NCI-H226 (cell line): ENCODE measurements at places on chromosomes 4 and X.

DNA sequence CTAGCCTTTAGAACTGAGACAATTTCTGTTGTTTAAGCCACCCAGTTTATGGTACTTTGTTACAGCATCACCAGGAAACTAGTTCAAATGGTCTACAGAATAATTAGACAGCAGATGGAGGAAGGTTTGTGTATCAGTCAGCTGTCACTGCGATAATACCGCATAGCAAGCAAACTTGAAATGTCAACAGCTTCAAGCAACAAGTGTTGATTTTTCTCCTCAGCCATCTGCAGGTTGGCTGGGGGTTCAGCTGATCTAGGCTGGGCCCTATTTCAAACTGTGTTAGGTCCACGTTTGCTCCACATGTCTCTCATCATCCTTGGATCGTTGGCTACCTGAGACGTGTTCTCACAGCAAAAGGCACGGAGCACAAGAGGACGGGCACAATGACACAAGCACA lies 19.2 kb upstream of the PHEX start:
- DNase-seq, result no peak

DNA sequence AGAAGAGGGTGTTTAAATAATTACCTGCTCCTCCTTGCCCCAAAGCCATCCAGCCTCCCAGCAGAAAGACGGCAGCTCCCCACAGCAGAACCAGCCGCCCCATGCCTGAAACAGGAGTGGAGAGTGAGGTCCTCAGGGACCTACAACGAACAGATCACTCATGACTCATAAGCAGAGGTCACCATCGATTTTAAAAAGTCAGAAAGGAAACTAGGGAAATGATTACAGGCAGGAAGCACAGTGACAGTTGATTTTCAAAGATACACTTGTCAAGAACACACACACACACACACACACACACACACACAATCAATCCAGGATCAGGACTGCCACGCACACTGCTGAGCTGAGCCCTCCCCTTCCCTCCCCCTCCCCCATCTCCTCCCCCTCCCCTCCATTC lies at the start of gene CRLF2:
Gene CRLF2, minus strand, starts transcription at position 118 of the 400 bp plus-strand sequence. Its CDS starts 15 bp downstream, at position 103.
- DNase-seq, result no peak

GRCh38 chrX:101485212-101485949 lies at the start of gene ARMCX4:
Gene ARMCX4, plus strand, starts transcription at chrX:101485456. Its CDS starts 3,134 bp downstream, at chrX:101488590.
- no peak for DNase-seq

DNA sequence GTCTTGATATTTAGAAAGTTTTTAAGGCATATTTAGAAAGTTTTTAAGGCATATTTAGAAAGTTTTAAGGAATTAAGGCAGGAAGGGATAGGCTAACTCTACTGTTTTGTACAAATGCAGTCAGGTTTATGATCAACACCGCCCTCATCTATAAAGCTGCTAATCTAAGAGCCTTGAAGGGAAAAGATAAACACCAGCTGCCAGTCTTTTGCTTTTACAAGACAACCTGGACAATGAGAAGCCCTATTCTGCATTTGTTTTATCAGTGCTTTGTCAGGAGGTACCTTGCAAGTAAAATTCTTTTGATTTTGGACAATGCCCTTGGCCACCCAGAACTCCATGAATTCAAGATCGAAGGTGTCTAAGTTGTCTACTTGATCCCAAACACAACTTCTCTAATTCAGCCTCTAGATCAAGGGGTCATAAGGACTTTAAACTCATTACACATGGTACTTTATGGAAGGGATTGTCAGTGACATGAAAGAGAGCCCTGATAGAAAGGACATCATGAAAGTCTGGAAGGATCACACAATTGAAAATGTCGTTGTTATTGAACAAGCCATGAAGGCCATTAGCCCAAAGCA lies 39.8 kb downstream of the IL15 start:
- no peak for DNase-seq

- no peak for DNase-seq
Observed at GRCh38 chr4:11774346-11774745, 345.7 kb upstream of the HS3ST1 start.

GRCh38 chrX:9337046-9337445 lies 127.8 kb upstream of the TBL1X start:
- DNase-seq, result no peak

DNA sequence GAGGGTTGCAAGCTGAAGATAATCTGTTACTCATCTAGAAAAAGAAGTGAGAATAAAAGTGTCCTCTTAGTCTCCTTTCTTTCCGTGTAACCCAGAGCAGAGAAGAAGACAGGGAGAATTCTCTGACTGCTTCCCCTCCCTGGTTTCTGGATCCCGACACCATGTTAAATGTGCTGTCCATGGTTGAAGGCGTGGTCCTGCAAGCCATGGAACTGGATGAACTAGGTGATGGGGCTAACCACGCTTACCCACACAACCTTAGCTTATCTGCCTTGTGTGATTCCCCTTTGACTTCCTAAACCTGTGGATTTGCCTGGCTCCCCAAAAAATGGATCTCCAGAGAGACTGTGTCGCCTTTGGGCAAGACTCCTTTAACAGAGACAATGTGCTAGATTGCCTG lies 907.6 kb downstream of the FSTL5 start:
- DNase-seq, result no peak

- DNase-seq, result peak; percentile 38
Observed at GRCh38 chrX:110241816-110242215, 76.1 kb downstream of the AMMECR1 start.

DNA sequence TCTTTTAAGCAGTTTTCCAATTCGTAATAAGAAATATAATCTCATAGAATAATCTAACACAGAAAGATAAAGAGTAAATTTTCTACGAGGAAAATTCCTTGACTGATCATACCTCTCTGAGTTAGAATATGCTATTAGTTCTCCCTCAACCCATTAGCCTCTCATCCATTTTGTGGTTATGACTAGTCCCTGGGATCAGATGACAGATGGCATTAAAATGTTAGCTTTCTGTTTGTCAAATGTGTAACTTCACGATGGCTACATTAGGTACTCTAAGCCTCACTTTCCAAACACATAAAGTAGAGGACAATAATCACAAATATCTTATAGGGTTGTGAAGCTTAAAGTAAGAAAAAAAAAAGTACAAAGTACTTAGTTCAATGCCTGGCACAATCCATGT lies 112.2 kb downstream of the ZAR1 start:
- no peak for DNase-seq

- DNase-seq, result peak; percentile 49
Observed at GRCh38 chrX:118976599-118977340, 2.4 kb downstream of the LONRF3 start.

- no peak for DNase-seq
Observed at GRCh38 chrX:133302775-133303445, 84.8 kb upstream of the TFDP3 start.

DNA sequence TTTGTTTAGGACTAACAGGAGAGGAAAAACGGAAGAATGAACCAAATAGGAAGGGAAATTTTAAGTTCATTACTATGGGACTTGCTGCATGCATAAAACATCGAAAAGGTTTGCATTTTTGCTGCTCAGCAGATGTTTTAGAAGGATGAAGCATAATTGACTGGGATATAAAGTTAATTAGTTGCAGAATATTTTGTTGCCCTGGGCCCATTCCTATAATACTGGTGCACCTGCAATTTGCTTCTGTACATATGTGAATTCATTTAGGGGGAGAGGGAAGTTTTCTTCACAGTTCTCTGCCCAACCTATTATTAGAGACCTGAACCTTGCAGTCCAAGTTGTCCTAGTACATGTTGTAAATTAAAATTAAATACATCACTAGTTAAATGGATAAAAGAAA lies 232.0 kb downstream of the UGT8 start:
- no peak for DNase-seq

DNA sequence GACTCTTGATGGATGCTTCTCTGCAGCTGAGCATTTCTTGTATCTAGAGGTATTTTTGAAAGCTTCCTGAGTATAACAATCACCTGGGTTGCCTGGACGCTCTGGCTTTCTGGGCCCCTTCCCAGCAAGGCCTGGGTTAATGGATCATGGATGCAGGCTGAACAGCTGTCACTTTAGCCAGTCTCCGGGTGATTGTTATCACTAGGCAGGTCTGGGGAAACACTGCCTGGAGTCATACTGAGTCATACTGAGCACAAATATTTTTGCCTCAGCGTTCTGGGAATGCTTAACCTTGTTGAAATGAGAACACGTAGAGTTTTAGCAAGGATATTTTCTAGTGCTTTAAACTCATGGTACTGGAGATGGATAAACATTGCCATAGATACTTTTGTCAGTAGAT lies 102.6 kb downstream of the PHEX start:
- peak; percentile 70 for DNase-seq

DNA sequence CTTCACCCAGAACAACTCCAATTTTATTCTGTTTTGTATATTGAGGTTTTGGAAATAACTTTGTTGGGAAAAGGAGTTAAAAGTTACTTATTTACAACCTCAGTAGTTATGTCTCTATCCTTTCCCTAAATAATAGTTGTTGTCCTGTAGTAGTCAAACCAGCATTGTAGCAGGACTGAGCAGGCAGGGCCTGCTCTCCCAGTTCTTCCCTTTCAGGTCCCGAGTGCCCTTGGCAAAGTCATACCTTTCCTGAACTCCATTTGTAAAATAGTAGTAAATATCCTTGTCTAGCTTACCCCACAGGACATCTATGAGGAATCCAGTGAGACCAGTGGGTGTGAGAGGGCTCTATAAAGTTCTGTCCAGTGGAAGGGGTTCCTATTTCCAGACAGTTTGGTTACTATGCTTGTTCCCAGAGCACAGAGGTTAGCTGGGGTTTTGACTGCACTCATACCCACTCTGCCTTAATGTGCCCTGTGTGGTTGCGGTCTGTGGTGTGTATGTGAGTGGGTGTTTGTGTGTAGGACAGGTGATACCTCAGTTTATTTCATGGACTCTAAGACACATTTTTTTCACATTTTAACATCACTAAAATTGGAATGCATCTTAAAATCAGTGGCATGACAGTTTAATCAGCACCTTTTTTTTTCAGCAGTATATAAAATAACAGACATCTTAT lies 136.3 kb downstream of the AMMECR1 start:
- DNase-seq, result no peak

DNA sequence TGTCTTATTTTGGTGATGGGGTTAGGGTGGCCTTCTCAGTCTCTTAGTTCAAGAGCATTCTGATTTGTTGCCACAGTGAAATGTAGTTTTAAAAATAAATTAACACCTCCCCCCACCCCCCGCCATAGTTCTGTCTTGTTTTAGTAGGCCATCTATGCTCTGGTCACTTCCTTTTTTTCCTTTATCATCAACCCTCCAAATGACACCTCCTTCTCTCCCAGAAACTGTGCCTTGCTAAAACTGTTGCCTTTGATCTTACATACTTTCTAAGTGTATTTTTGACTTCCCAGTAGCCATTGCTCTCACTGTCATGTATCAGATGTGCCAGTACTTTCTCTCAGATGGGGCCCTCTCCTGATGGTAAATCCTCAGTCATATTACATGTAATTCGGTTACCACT lies 14.5 kb upstream of the NDUFC1 start:
- no peak for DNase-seq

DNA sequence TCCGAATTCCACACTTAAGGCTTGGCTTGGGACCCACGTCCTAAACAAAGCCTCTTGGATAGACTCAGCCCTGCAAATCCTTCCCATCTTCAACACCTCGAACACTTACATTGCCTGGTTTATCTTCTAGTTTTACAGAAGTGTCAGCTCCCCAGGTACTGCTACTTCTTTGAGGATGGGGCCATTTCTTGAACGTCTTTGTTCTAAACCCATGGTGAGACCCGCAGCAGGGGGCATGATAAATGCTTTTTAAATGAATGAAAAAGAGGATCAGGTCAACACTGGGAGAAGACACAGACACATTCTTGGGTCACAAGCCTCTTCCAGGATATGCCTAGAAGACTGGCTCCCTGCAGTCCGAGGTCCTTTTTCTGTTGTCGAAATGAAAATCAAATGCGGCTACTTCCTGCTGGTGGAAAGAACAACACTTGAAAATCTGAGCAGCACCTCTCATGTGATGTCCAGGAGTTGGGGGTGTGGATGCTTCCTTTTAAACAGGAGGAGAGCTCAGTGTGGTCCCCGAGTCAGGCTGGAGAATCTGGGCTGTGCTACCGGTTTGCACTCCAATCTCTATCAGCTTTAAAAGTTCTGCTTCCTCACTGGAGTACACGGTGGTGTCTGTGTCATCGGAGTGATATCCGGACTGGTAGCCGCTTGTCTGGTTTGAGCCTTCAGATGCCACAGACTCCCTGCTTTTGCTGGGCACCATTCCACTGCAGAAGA lies 45.8 kb downstream of the KDR start:
- DNase-seq, result no peak

GRCh38 chr4:183345261-183345660 lies 23.0 kb upstream of the CLDN24 start:
- DNase-seq, result no peak

- DNase-seq, result no peak
Observed at GRCh38 chrX:41604177-41604576, 84.6 kb upstream of the GPR34 start.

DNA sequence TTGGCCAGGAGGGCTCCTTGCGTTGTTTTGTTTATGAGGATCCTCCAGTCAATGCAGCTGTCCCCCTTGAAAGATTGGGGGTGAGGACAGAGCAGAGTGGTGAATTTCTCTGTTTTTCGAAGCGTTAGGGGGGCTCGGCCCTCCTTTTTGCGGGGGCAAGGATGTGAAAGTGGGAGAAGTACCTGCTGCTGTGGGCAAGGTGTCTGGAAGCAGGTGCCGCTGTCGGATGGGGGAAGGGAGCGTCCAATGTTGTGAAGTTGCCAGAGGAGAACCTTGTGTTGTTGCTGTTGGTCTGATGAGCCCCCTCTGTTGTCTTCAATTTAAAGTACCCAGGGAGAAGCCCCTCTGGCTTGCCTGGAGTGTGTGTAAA lies 613 bp downstream of the GLRB start:
- DNase-seq, result no peak

- DNase-seq, result no peak
Observed at GRCh38 chrX:107542500-107542899, 85.8 kb upstream of the PRPS1 start.

DNA sequence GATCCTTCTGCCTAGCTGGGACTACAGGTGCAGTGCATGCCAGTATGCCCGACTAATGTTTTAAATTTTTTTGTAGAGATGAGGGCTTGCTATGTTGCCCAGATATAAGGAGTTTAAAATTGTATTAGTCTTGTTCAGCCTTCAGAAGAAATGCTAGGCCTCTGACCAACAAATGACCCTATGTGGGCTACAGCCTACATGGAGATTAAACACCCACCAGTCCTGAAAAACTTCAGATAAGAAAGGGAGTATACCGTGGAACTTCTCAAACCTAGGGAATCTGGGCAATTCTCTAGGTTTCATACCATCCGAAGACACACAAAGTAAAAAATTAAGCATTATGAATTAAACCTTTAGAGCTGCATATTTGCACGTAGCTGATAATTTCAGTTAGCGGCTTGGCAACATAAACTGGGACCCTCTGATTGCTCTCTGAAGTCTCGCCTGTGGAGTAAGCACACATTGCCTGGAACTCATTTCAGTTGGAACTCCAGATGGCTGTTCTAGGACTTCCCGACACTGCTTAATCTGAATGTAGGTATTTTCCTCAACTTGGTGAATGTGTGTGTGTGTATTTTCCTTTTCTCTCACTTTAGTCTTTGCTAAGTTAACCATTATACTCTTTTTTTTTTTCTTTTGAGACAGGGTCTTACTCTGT lies 33.0 kb downstream of the MOB1B start:
- no peak for DNase-seq
